ENCODE measurements at places on chromosomes 4 and X.

GRCh38 chrX:38347136-38347535, 5.3 kb upstream of the OTC start:
- DNase-seq = peak; percentile 34

DNA sequence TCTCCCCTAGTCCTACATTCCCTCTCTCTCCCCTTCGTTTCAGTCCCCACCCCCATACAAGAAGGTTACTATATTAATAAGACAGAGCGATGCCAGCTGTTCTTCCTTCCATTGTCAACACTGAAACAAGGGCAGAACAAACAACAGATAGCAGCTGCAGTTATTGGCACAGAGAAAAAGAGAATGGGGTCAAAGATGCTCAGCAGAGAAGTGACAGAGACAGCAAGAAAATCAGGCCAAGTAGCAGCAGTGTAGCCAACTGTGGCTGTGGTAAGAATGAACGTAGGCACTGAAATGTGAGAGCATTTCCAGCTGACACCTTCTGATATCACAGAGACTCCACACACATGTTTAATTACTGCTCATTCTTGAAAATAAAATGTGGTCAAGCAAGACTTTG, 641.8 kb downstream of the FSTL5 start:
- no peak for DNase-seq

DNA sequence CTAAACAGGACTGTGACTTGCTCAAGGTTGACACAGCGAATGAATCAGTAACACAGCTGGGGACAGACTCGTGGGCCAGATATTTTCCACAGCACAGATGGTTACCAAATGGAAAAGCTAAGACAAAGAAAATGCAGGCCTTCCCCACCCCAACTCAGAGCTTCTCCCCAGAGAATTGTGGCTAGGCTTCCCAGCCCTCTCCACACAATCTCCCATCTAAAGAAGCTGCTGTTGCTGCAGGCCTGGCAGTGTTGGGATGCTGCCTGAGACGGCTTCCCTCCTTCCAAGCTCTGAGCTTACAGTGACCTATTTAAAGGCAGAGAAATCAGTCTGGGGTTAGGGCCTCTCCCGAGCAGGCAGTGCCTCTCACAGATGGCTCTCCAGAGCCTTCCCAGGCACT, 46.5 kb upstream of the PGRMC1 start:
- DNase-seq = no peak

DNA sequence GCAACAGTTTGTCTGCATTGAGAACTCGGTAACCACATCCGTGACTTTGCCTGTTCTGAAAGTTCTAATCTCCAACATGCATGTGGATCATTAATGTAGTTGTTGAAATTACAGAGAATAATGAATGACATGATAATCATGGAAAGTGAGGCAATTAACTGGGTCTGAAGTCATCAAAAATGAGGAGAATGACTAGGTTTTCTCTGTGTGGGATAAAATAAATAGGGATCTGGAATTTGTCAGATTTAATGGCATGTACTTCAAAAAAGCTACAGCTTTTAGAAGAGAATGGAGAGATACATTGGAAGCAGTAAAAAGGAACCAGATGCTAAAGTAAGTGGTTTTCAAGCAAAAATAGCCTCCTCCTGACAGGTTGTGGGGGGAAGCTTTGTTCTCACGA, 59.3 kb downstream of the AFM start:
- DNase-seq = no peak

GRCh38 chrX:9071031-9071650, 37.2 kb upstream of the FAM9B start:
- no peak for DNase-seq

DNA sequence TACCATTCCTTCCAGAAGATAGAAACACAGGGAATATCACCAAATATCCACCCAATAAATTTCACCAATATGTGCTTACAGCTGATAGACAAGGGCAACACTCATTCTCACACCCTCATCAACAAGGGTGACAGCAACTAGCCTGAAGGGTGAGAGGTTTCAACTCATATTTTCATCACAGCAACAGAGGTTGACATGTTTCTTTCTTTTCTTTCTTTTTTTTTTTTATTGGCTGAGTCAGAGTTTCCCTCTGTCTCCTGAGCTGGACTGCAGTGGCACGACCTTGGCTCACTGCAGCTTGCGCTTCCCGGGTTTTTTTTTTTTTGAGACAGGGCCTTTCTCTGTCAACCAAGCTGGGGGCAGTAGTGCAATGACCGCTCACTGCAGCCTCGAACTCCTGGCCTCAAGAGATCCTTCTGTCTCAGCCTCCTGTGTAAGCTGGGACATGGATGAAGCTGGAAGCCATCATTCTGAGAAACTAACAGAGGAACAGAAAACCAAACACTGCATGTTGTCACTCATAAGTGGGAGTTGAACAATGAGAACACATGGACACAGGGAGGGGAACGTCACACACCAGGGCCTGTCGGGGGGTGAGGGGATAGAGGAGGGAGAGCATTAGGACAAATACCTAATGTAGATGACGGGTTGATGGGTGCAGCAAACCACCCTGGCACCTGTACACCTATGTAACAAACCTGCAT, 27.5 kb upstream of the ASMTL start:
- no peak for DNase-seq

GRCh38 chrX:129347291-129347690, 176.0 kb downstream of the SMARCA1 start:
- no peak for DNase-seq

DNA sequence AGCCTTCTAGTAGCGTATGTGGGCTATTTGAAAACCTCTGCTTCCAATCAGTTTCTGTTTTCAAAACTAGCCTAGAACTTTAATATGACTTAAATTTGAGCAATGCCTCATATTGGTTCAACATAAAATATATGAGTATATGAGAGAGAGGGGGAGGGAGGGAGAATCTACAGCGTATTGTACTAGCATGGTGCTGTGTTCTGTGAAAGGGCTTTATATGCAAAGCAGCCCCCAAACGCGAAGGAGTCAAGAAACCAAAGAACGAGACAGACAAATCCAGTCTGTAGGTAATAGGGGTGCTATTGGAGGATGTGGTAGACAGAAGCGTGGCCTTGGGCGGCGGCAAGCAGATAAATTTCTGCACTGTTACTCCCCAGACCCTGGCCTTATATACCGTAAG, 784 bp upstream of the ANXA5 start:
- no peak for DNase-seq

DNA sequence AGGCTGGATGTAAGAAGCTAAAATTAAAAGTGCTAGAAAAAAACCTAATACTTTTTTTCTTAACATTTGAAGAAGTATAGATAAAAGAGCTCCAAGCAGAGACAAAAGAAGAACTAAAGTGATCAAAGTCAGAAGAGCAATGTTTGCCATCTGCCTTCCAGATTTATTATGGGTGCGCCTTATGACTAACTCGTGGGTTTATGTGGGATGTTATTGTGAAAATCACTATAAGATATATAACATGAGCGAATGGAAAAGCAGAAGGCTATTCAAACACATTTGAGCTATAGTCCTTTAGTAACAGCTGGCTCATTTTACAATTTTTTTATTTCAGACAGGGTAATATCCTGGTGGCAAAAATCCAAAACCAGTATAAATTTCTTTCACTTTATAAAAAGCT, 1040.7 kb downstream of the RAPGEF2 start:
- no peak for DNase-seq

DNA sequence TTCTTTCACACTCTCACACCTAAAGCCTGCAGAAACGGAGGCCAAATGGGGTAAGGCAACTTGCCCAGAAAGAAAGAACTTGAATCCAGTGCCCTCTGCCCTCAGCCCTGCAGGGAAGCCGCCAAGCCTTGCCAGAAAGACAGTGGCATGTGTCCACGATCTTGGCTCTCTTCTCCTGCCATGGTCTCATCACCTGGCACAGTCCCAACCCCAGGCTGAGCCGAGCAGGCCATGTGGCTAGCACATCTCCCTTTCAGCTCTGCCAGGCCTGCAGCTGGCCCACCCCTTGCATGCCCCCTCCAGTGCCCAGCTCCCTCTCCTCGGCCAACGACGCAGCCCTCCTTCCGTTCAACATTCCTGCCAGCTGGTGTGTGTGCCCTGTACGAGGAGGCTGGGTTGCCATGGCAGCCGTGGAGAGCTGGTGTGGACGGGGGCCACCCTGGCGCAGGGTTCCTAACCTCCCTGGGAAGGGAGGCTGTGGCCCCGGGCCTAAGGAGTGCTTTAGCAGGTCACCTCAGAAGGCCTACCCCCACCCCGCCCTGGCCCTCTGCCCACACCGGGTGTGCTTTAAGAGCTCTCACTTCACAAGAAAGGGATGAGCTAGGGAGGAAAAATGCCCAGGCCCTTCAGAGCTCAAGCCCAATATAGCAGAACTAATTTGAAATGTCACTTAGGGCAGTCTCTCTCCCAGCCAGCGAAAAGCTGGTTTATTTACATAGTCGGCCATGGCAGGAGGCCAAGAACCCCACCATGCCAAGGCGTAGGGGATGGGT, 73.0 kb upstream of the PJA1 start:
- DNase-seq = no peak

GRCh38 chr4:156558373-156559025, 413.1 kb downstream of the PDGFC start:
- DNase-seq = no peak

GRCh38 chr4:102918859-102919258, 50.1 kb downstream of the CISD2 start:
- DNase-seq = no peak

DNA sequence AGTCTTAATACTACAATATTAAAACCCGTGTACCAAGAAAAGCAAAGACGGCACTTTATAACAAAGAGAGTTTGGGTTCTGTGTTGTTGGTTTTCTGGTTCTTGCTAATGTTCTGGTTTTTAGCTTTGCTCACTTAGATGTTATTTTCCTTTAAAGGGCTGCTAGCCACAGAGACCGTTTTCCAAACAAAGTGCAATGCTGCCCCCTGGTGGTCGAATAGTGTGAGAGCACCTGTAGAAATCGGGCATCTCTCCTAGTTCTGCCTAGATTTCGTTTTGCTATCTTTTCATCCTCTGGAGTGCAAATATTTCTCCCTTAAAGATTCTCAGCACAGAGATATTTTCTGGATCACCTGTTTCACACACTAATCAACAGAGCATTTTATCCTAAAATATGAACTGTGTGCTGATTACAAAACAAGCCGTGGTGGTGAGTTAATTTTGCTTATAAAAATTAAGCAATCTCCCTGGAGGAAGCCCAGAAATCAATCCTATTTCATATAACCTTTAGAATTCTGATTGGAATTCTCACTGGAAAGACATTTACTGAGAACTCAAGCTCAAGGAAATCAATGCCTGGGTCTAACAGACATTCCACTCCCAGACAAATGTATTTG, 334.5 kb upstream of the NOCT start:
- no peak for DNase-seq

GRCh38 chrX:151975736-151976275, 1.3 kb upstream of the GABRE start:
- DNase-seq = no peak
